ENCODE measurements at places on chromosomes 16 and 17. TPM values are rescaled to one million over a fixed set of nuclear protein-coding genes. Genes with fewer than 3 reads are reported as not detected.

Gene PLD2
- total RNA-seq, result 12.1 TPM

DNA sequence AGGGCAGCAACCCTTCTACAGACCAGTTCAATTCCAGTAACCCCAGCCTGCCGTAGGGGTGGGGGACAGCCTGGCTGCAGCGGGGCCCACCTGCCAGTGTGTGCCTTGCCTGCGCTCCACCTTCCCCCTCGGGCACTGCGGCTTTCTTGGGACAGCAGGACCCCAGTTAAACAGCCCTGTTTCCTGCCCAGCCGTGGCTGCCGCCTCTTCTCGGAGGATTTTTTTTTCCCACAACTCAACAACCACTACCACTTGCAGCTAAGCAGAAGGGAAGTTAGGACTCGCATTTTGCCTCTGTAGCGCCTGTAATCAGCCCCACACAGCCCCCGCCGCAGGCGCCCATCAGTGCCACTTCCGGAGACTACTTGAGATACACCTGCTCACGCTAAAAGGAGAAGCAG, 76.1 kb downstream of the RAI1 start:
- H3K4me3 ChIP-seq, result no peak overlapping the region
- no peak overlapping the region for H3K27ac ChIP-seq
- no peak for DNase-seq
- no peaks in the 10 kb centered on the region for H3K27me3 ChIP-seq
- H3K36me3 ChIP-seq, result no peaks in the 10 kb centered on the region

DNA sequence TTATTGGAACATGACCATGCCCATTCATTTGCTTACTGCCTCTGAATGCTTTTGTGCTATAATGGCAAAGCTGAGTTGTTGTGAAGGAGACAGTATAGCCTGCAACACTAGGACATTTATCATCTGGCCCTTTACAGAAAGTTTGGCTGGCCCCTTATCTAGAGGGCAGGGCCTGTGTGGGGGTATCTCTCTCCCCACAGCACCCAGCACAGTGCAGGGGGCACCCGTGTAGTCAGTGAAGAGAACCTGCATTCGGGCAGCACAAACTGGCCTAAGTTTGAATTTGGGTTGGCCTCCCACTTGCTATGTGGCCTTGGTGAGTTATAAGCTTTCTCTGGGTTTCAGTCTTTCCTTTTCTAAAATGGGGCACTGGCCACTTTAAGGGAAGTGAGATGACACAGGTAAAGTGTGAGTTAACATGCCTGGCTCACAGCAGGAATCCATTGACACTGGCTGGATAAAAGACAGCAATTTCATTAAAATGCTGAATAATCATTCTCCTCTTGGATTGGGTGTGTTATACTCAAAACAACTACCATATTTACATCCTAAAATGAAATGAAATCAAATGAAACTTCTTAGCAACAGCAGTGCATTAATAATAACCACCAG, 12.1 kb downstream of the UBE2O start:
- H3K4me3 ChIP-seq, result no peak overlapping the region
- no peaks in the 10 kb centered on the region for H3K36me3 ChIP-seq
- no peaks in the 10 kb centered on the region for H3K27me3 ChIP-seq
- DNase-seq, result no peak
- peaks cover 6% of the 10 kb centered on the region for H3K4me1 ChIP-seq

Gene TPPP3
- total RNA-seq, result 27.4 TPM

Gene SDR42E2
- not detected for total RNA-seq

- no peaks in the 10 kb centered on the region for H3K4me1 ChIP-seq
- H3K27ac ChIP-seq, result no peak overlapping the region
- H3K27me3 ChIP-seq, result no peaks in the 10 kb centered on the region
- no peak overlapping the region for H3K4me3 ChIP-seq
- H3K36me3 ChIP-seq, result peaks cover 2% of the 10 kb centered on the region
- no peak for DNase-seq
Observed at GRCh38 chr16:3476409-3476808, 18.9 kb downstream of the C16orf90 start.

DNA sequence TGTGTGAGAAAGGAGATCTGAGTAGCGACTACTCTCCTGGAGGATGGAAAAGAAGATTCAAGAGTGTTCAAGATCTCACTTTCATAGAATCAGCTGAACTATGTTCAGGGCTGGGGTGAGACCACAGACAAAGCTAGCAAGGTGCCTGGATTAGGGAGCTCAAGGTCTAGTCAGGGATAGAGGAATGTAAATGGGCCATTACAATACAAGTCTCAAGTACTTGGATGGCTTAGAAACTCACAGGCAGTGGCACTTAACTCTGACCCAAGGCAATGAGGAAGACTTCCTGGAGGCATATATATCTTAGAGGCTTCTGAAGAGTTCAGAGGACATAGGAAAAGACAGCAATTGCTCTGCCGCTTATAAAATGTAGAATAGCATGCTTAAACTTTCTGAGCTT, 184.9 kb upstream of the CDH11 start:
- no peaks in the 10 kb centered on the region for H3K4me1 ChIP-seq
- no peaks in the 10 kb centered on the region for H3K27me3 ChIP-seq
- H3K4me3 ChIP-seq, result no peak overlapping the region
- DNase-seq, result no peak

Gene CMTM4
- 10.9 TPM for total RNA-seq

Gene TEX19
- total RNA-seq, result not detected

- no peak overlapping the region for H3K27ac ChIP-seq
- H3K36me3 ChIP-seq, result no peaks in the 10 kb centered on the region
- H3K4me1 ChIP-seq, result peaks cover 4% of the 10 kb centered on the region
Observed at GRCh38 chr16:82580298-82580890, 46.4 kb upstream of the CDH13 start.

Gene SCPEP1
- total RNA-seq, result 77.8 TPM

DNA sequence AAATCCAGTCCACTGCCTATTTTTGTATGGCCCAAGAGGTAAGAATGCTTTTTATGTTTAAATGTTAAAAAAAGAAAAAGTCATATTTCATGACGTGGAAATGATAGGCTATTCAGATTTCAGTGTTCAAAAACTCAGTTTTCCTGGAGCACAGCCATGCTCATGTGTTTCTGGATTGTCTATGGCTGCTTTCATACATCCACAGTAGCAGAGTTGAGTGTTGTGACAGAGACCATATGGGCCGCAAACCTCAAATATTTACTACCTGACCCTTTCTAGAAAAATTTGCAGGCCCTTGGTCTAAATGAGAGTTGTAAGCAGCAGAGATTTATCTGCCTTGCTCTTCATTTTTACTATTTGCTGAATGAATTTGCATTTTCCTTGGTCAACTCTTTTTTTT, 264.1 kb downstream of the CBLN1 start:
- H3K27ac ChIP-seq, result no peak overlapping the region
- no peak for DNase-seq
- no peak overlapping the region for H3K4me3 ChIP-seq

Gene KRT34
- not detected for total RNA-seq

DNA sequence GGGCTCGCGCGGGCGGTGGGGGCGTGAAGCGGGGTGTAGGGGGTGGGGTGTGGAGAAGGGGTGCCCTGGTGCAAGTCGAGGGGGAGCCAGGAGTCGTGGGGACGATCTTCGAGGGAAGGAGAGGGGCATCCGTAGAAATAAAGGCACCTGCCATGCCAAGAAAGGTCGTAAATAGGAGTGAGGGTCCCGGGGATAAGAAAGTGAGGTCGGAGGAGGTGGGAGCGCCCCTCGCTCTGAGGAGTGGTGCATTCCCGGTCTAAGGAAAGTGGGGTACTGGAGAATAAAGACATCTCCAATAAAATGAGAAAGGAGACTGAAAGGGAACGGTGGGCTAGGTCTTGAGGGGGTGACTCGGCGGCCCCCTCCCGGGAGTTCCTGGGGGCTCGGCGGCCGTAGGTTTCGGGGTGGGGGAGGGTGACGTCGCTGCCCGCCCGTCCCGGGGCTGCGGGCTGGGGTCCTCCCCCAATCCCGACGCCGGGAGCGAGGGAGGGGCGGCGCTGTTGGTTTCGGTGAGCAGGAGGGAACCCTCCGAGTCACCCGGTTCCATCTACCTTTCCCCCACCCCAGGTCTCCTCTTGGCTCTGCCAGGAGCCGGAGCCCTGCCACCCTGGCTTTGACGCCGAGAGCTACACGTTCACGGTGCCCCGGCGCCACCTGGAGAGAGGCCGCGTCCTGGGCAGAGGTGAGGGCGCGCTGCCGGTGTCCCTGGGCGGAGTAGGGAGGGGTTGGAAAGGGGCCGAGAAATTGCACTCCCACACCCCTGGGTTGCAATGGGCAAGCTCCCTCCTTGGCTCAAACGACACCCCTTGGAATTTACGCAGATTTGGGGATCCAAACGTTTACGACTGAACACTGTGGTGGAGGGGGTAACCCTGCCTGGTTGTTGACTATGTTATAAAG, 888 bp downstream of the CDH1 start:
- H3K4me3 ChIP-seq, result peak overlapping the region; percentile 36
- peaks cover 15% of the 10 kb centered on the region for H3K4me1 ChIP-seq
- peaks cover 18% of the 10 kb centered on the region for H3K27me3 ChIP-seq
- peak overlapping the region; percentile 51 for H3K27ac ChIP-seq
- no peak for DNase-seq

Gene METTL23
- total RNA-seq, result 20.4 TPM

Gene MYH2
- not detected for total RNA-seq

DNA sequence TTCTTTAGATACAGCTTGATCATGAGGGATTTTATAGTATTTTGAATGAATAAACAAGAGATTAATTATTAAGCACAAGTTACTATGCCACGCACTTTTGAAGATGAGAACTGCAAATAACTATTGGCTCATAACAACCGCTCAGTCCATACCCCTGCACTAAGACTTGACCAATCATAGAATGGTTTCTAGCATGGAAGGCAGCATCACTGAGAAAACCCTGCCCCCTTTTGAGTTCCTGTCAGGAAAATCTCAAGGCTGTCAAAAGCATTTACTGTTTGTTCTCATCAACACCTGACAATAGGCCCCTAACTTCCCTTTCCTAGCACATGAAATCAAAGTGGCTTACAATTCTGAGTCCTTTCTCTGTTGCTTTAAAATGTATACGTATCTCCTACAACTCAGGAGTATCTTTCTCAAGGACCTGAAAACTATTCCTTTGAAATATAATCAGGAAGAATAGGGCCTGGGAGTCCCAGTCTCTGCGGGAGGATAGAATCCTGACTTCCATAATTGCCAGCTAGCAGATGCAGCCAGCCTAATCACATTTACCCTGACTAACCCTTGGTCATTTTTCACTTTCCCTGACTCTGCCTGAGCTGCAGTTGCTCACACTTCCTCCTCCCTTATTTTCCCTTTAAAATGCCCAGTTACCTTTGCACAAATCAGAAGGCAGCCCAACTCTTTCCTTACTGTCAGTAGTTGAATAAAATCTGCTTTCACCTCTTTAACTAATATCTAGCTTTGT, 9.1 kb upstream of the MMD start:
- H3K4me1 ChIP-seq, result peaks cover 27% of the 10 kb centered on the region
- DNase-seq, result no peak
- no peak overlapping the region for H3K27ac ChIP-seq
- H3K4me3 ChIP-seq, result no peak overlapping the region

Gene USP43
- total RNA-seq, result under 0.01 TPM

Gene PRKCB
- total RNA-seq, result 24.2 TPM

Gene LIMD2
- 3.0 TPM for total RNA-seq

Gene SSTR5
- not detected for total RNA-seq

Gene OTOA
- total RNA-seq, result 0.14 TPM

- H3K27ac ChIP-seq, result no peak overlapping the region
- DNase-seq, result no peak
- H3K4me3 ChIP-seq, result no peak overlapping the region
- peaks cover 27% of the 10 kb centered on the region for H3K4me1 ChIP-seq
- no peaks in the 10 kb centered on the region for H3K36me3 ChIP-seq
Observed at GRCh38 chr17:77677630-77678029, 280.9 kb upstream of the TNRC6C start.

Gene MED31
- total RNA-seq, result 8.6 TPM

Gene PRR35
- not detected for total RNA-seq

DNA sequence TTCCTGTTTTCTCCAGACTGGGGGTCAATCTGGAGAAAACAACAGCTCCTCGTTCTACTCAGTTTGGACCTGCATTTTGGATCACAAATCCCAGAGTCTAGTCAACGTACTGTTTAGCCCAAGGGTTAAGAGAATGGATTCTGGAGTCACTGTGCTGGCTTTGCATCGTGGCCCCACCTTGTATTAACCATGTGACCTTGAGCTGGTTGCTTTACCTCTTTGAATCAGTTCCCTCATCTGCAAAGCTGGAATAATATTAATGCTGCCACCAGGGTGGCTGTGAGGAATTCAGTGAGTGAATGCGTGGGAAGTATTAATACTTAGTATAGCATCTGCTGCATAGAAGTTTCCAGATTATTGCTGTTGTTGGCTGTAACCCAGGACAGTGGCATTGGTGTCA, 11.3 kb upstream of the DHRS7C start:
- H3K36me3 ChIP-seq, result no peaks in the 10 kb centered on the region
- H3K27ac ChIP-seq, result no peak overlapping the region
- no peak overlapping the region for H3K4me3 ChIP-seq
- DNase-seq, result no peak
- peaks cover 6% of the 10 kb centered on the region for H3K27me3 ChIP-seq

DNA sequence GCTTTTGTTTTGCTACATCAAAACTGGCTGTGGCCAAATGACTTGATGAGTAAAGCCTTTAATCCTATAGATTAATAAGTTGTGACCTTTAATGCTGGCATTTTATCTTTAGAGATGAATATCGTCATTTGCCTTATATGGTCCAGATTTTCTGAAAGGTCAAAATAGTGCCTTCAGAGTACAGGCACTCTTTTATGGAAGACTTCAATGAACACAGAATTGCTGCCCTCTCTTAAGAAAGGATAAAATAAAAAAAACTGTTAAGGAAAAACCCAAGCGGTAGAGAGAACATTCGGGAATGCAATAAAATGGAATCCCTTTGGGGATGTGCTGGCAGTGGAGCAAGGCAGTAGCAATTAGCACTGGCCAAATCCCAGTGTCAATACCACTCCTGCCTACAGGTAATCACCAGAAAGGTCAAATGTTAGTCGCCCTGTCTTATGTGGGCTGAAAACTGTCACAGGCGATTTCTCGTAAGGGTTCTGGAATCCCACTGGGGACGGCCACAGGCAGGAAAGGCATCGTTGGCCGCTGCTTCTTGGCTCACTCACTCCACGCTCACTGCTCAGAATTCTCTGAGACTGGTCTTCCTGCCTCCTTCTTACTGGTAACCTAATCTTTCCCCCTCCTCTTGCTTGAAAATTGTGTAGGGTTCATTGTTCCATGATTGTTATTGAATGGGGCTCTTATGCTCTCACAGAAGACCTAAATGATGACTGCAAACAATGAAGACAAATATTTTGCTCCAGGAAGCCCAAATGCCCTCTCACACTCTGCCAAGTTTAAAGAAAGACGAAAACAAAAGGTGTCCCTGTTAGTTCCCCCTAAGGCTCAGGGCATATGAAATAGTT, 45.4 kb upstream of the HSBP1 start:
- no peak for DNase-seq
- H3K27ac ChIP-seq, result no peak overlapping the region
- H3K4me1 ChIP-seq, result no peaks in the 10 kb centered on the region

Gene AOC3
- total RNA-seq, result 79.6 TPM

Gene TMEM235
- not detected for total RNA-seq

- H3K36me3 ChIP-seq, result no peaks in the 10 kb centered on the region
- no peaks in the 10 kb centered on the region for H3K4me1 ChIP-seq
- no peak overlapping the region for H3K27ac ChIP-seq
- no peaks in the 10 kb centered on the region for H3K27me3 ChIP-seq
- no peak overlapping the region for H3K4me3 ChIP-seq
Observed at GRCh38 chr16:81846105-81846504, 67.0 kb downstream of the PLCG2 start.

- H3K36me3 ChIP-seq, result no peaks in the 10 kb centered on the region
- no peak overlapping the region for H3K4me3 ChIP-seq
- H3K27me3 ChIP-seq, result no peaks in the 10 kb centered on the region
- H3K4me1 ChIP-seq, result peaks cover 35% of the 10 kb centered on the region
Observed at GRCh38 chr16:19132898-19133297, 19.1 kb downstream of the ITPRIPL2 start.

Gene UNC119
- total RNA-seq, result 24.3 TPM
